ENCODE measurements at places on chromosomes 2 and 18.

- no peak for DNase-seq
These were observed 61.4 kb downstream of the CPS1 start for GRCh38 chr2:210617732-210618330.

DNA sequence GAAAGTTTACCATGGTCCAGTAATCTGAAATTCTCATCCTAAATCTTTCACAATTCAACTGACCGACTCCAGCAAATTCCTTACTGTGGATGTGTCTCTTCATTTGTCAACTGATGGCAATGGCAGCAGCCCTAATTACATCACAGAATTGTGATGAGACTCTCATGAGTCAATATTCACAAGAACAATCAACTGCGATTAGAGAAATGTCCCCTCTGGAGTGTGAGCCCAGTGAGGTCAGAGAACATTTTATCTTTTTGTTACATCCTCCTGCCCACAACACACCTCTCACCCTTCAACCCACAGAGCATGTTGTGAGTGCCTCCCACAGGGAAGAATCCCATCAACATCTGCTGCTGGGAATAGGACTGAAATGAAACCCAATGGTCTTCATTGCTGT is 73.6 kb downstream of the CD226 start:
- no peak for DNase-seq

- no peak for DNase-seq
These were observed 34.9 kb upstream of the AFTPH start for GRCh38 chr2:64489081-64489751.

DNA sequence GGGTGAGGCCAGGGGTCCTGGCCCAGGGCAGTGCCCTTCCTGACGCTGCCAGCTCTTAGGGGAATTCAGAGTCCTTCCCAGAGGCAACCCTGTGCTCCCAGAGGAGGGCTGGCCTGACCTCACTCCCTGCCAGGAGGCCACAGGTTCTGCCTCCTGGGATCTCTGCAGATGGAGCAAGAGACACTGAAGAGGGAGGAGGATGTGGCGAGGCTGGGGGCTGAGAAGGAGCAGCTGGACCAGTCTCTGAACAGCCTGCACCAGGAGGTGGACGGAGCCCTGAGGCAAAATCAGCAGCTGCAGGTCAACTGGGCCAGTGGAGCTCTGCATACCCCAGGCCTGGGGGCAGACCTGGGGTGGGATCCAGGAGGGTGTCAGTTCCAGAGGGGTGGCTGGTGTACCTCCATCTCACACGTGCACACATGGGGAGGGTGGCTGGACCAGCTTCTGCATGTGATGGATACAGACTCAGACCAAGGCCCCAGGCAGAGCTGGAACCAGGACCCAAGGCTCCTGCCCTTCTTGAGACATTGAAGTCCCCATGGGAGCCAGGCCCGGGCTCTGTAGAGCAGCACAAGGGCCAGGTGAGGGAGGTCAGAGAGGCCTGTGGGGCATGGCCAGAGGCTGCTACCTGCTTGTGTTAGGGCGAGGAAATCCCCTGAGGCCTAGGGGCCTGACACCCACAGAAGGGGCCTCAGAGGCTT is 9.7 kb upstream of the SNED1 start:
- no peak for DNase-seq

DNA sequence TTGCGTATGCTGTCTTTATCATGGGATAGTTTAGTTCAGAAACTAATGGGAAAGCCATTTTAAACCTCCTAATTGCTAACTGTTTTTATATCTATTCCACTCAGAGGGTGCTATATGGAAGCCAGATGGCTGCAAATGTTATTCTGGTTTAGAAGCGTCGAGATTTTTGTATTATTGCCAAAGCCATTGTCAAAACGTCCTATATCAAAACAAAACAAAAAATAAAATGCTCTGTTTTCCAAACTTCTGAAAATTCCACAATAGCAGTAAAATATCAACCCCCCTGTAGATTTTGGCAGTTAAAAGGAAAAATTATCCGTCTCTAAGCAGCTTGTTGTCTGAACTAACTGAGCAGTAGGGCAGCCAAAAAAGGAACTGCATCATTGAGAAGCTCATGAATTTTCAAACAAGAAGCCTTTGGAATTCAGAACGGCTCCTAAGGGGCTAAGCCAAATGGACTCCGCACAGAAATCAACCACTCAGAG is 195.4 kb upstream of the CWC22 start:
- no peak for DNase-seq
